ENCODE measurements at places on chromosomes 12 and 14.

DNA sequence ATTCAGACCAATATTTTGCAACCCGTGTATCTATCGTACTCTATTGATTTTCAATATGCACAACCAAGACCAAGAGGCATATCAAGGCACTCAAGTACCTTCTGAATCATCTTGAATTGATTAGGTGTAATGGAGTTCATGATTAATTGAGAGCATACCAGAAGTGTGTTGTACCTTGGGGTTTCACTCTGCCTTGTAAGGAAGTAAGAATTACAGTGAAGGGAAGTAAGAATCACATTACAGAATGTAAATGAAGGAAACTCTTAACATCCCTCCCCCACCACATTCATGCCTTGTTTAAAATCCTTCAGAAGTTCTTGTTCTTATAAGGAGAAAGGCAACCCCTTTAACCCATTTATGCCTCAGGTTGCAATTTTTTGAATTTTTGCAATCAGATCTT, 5.4 kb upstream of the MGAT4C start:
- DNase-seq, result no peak

DNA sequence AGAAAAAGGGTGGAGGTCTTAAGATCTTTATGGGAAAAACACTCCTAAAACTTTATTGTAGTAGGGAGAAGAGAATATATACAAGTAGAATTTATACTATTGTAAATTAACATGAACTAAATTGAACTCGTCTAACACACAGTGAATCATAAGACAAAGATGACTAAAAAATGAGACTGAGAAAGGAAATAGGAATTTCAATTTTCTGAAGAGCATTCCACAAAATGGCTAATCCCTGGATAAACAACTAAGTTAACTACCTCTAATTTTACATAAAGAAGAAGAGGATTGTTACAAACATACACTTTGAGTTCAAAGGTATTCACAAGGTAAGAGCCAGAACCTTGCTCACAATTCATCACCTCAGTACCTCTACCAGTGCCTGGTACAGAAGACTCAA, 2.0 kb downstream of the MAP4K5 start:
- no peak for DNase-seq

DNA sequence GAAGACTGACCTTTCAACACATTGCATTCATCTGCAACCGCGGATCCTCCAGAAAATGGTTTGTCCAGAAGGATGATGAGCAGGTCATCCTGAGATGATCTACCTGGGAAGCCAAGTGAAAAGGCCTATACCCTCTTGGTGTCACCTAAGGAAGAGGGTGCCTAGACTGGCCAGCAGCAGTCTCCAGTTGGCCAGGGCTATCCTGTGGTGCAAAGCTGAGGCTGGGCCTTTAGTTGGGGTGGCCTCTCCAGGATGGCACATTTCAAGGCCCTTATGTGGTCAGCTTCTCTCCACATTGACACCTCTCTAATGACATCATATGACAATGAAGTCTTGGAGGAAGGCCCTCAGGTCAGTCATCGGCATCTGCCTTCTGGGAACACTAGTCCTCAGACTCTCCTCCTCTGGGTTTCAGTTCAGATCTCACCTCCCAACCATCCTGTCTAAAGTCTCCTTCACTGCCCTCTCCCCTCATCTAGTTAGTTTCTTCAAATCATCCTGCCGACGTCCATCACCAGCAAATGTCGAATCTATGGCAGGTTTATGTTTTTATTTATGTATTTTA, 3.3 kb upstream of the SLC22A17 start:
- no peak for DNase-seq

GRCh38 chr12:119990382-119990874, 1.4 kb downstream of the BICDL1 start:
- no peak for DNase-seq

DNA sequence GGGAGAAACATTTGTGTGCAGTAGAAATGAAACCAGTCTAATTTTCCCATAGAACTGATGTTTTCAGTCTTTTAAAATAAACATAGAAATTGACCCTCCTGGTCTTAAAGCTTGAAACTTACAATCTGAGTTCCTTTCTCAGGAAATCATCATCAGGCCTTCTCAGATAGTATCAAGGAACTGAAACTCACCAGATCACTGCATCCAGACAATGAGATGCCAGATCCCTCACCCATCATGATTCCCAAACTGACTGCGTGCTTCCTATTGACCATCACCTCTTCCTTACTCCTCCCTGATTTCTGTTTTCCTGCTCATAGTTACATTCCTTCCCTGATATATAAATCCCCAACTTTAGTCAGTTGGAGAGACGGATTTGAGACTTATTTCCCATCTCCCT, 195.0 kb upstream of the AMIGO2 start:
- no peak for DNase-seq

DNA sequence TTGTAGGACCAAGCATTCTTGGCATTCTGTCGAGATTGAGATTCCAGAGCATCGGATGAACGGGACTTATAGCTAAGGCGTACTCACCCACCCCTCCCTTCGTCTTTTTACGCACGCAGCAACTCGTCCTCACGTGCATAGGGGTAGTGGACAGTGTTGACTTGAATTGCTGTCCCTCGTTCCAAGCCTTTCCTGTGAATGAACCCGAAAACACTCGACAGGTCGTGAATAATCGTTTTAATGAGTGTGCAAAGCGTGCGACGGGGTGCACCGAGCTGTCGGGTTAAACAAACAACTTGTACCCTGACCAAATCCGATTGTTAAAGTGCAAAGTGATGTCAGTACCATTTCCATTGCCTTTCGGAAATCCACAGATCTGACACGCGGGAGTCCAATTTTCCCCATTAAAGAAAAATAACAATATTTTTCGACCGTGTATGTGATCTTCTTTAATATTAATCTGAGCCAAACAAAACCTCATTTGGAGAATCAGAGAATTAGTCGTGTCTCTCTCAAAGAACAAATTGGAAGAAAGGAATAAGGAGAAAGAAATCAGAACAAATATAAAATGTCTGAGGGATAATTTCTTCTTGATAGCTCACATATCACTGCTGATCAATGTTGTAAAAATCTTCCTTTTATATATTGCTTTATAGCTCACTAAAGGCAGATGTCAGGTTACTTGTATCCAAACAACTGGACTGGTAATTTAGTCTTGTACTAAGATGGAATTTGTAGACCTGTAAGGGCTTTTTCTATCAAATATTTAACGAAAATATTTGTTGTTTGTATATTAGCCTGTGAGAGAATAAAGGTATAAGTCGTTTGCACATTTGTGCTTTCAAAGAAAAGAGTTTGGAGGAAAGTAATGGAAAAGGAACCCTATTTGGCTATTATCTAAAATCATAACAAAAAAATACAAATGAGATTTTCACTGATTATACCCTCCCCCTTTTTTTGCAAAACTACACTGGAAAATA, 11.8 kb downstream of the FOXG1 start:
- no peak for DNase-seq

GRCh38 chr12:55227643-55228042, 6.8 kb downstream of the OR10A7 start:
- no peak for DNase-seq

DNA sequence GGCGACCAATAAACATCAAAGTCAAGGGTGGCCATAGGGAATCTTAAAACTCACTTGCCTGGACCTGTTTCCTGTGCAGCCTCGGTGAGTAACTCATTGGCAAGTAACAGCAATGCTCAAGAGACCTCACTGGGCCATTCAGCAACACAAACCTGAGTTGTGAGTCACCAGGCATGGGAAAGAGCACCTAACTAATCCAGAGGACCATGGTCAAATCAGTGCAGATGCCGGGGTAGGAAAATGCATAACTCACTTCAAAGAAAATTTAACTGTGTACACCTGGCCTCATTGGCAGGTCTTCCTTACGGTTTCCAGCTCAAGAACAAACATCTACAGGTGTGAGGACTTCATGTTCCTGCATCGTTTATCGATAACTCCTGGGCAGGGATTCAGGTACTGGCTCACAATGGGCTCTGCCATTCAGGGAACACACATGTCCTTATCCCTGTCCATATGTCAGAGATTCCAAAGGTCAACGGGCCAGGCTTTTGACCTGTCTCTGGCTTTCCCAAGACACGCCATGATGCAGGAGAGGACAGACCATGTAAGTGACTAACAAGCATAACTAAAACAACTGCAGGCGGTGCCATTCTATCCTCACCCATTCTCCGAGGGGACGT, 211.8 kb downstream of the ANO2 start:
- no peak for DNase-seq

- no peak for DNase-seq
Observed at GRCh38 chr14:22007363-22007762, 333.7 kb upstream of the OR4E1 start.

DNA sequence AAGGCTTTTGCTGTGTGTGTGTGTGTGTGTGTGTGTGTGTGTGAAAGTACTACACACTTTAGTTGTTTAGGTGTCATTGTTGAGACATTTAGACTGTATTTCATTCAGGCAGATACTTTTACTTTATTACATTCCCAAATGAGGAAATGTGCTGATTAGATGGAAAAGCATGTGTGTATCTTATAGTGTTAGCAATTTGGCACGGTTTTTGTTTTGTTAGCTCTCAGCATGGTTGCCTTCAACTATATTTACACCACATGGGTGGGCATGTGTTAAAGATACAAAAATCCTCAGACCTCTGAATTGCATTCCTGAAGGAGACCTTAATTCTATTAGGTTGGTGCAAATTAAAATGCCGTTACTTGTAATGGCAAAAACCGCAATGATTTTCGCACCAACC, 879.5 kb downstream of the DIO2 start:
- no peak for DNase-seq

DNA sequence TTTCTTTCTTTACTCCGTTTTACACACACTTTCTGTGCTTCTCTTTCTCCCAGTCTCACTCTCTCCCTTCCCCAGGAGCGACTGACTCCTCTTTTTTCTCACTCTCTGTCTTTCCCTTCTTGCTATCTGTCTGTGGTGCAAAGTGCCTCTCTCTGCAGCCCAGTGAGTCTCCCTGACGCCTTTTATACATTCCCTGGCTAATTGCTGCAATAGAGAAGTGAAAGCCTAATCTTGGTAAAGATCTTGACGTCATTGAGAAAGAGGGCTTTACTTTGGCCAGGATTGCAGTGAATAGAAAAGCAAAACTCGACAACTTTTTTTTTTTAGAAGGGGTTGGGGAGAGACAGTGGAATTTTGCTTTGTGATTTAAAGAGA, 706 bp upstream of the DIO2 start:
- no peak for DNase-seq

DNA sequence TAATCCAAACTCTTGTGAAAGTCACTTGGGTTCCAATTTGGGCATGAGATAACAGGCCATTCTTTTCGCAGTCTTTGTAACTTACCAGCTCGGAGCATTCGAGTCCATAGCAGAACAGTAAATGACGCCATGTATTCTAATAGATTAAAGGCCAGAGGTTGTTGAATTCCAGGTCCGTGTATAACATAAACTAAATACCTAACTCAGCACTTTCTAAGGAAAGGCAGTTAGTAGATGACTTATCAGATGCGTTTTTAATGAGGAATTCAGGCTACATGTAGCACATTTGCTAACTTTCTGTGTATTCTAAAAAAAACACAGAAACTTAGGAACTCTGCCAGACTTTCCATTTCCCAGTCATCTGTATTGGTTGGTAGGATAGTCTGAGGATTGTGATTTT, 52.8 kb upstream of the ATF1 start:
- no peak for DNase-seq

GRCh38 chr14:68373847-68374444, 418.9 kb downstream of the ZFP36L1 start:
- DNase-seq, result no peak

DNA sequence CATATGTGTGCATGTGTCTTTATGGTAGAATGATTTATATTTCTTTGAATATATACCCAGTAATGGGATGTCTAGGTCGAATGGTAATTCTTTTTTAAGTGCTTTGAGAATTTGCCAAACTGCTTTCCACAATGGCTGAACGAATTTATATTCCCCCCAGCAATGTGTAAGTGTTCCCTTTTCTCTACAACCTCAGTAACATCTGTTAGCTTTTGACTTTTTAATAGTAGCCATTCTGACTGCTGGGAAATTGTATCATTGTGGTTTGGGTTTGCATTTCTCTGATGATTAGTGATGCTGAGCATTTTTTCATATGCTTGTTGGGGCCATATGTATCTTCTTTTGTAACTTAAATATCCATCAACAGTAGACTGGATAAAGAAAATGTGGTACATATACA, 9.4 kb downstream of the OR6C68 start:
- DNase-seq, result no peak

- DNase-seq, result no peak
Observed at GRCh38 chr14:105472486-105472991, 2.1 kb upstream of the CRIP2 start.

- DNase-seq, result no peak
Observed at GRCh38 chr12:89181271-89181920, 170.9 kb downstream of the DUSP6 start.

DNA sequence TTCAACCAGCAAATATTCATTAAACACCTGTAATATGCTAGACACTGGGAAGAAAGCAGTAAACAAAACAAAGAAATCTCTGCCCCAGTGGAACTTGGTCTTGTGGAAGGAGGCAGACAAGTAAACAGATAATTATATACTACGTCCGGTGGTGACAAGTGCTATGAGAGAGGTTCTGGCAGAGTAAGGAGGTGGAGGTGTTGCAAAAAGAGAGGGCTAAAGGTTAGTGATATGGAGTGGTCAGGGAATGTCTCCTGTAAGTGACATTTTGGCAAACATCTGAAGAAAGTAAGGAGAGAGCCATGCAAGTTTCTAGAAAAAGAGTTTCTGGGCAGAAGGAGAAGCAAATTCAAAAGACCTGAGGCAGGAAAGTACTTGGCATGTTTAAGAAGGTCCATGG, 73.4 kb downstream of the RIC8B start:
- no peak for DNase-seq
